Epithelial cell of prostate (primary cell): ENCODE measurements at places on chromosomes 4 and X.

DNA sequence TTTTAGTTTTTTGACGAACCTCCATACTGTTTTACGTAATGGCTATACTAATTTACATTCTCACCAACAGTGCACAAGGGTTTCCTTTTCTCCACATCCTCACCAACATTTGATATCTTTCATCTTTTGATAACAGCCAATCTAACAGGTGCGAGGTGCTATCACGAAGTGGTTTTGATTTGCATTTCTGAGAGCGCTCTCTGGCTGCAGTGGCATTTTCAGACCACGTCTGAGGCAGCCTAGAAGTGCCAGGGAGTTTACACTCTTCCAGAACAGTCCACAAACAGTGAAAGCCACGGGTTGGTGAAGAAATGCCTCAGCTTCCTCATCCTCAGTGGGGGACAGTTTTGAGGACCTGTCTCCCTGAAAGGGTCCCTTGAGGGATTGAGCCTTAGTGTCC lies 471.0 kb downstream of the BCOR start:
- DNase-seq: no peak

GRCh38 chr4:5477613-5478012 lies 230.7 kb downstream of the EVC2 start:
- DNase-seq: no peak

GRCh38 chr4:146510942-146511341 lies 10.8 kb downstream of the SLC10A7 start:
- no peak for DNase-seq

DNA sequence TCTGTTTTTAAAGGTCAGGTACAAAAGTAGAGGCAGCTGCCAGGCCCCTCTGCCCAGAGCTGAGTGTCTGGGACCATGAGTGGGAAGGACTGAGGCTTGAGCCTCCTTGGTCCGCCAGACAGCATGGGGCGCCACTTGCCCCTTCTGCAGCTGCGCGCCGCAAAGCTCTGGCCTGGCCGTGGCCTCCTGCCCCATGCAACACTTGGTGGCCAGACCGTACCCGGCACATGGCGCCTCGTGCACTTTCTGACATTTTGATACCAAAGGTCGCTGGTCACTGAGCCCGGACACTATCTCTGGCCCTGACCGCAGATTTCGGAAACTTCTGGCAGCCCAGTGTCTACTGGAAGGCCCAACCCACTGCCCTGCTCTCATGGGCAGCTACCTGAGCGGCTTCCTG lies 18.6 kb downstream of the CLTRN start:
- no peak for DNase-seq

- DNase-seq: no peak
These were observed 121.5 kb downstream of the REELD1 start for GRCh38 chr4:146335763-146336409.

DNA sequence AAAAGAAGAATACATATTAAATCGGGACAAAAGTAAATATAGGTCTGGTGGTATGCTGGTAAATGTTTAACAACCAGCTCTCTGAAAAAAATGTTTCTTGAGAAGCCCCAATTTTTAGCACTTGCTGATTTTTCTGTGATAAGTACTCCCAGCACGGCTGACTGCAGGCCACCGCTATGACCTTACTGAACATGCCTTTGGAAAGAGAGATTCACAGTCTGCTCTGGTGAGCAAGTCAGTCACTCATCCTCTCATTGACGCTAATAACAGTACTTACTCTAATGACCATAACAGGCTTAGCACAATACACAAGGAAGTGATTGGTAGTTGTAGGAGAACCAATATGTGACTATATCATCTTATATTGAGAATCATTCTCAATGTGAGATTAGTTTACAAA lies 98.9 kb upstream of the BLTP1 start:
- DNase-seq: no peak

GRCh38 chr4:40507977-40508376 lies 121.7 kb downstream of the RBM47 start:
- DNase-seq: no peak

GRCh38 chr4:106996490-106996889 lies 39.6 kb downstream of the DKK2 start:
- no peak for DNase-seq

DNA sequence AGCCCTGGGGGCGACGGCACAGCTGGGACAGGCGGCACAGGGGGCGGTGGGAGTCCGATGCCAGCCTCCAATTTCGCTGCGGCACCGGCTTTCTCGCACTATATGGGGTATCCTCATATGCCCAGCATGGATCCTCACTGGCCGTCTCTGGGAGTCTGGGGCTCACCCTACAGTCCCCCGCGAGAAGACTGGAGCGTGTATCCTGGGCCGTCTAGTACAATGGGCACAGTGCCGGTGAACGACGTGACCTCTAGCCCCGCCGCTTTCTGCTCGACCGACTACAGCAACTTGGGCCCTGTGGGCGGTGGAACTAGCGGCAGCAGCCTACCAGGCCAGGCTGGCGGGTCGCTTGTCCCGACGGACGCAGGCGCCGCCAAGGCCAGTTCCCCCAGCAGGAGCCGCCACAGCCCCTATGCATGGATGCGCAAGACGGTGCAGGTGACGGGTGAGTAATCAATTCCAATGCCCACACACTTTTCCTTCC lies 500 bp downstream of the CDX4 start:
- no peak for DNase-seq
